ENCODE measurements at places on chromosomes 6 and 20.

DNA sequence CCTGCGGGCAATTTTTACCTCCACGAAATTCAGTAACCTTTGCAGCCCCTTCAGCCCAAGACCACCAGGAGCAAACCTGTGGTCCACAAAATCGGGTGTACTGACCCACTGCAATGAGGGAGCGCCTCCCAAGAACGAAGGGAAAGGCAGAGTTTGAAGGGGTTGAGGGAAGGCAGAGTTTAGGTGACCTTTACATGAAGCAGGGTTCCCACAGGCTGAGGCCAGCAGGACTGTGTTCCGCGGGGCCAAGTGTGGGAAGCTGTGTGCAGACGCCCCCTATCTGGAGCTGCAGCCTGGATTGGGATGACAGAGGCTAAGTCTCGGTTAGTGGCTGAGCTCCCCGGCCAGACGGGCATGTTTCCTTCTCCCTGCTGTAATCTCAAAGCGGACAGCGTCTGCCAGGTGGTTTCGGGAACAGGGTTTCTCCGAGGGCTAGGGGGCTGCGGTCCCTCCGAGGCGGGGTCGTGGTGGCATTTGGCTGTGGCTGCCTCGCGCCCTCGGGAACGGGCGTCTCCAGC is 826 bp upstream of the PYGB start:
- no peak for DNase-seq

- DNase-seq = no peak
These were observed 22.1 kb downstream of the NUDT3 start for GRCh38 chr6:34370361-34370760.

- DNase-seq = no peak
These were observed 33.6 kb downstream of the CDH4 start for GRCh38 chr20:61285691-61286090.

- DNase-seq = no peak
These were observed 78.1 kb downstream of the LRFN2 start for GRCh38 chr6:40509086-40509485.

- DNase-seq = no peak
These were observed 46.9 kb upstream of the ENPP5 start for GRCh38 chr6:46217671-46218131.

DNA sequence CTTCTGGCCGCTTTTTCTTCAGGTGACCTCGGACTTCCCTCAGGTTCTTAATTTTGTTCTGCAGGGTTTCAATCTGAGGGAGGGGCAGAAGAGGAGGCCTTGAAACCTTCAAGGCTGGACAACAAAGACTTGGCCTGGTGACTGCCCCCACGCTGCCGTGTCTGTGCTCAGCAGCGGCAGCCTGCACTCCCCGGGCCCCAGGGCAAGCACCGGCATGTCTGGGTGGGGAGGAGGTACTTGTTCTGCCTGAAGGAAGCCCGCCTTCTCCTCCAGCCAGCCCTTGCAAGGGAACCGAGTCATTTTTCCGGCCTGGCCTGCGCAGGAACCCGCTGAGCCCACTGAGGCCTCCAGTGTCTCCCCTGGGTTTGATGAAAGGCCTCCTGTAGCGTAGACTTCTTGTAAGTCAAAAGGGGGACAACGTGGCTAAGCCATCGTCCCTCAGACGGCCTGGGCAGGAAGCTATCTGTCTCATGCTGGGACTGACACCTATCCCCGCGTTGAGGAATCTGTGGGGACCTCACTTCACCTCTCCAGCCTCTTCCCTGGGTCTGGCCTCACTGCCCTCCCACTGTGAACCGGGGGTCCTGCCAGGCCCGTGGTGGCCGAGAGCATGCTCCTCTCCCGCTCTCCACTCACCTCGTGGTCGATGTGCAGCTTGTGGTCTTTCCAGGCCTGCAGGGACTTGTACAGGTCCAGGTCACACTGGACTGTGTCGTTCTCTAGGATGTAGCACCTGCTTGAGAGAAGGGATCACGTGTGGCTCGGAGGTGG is 119.9 kb downstream of the SULF2 start:
- DNase-seq = no peak

DNA sequence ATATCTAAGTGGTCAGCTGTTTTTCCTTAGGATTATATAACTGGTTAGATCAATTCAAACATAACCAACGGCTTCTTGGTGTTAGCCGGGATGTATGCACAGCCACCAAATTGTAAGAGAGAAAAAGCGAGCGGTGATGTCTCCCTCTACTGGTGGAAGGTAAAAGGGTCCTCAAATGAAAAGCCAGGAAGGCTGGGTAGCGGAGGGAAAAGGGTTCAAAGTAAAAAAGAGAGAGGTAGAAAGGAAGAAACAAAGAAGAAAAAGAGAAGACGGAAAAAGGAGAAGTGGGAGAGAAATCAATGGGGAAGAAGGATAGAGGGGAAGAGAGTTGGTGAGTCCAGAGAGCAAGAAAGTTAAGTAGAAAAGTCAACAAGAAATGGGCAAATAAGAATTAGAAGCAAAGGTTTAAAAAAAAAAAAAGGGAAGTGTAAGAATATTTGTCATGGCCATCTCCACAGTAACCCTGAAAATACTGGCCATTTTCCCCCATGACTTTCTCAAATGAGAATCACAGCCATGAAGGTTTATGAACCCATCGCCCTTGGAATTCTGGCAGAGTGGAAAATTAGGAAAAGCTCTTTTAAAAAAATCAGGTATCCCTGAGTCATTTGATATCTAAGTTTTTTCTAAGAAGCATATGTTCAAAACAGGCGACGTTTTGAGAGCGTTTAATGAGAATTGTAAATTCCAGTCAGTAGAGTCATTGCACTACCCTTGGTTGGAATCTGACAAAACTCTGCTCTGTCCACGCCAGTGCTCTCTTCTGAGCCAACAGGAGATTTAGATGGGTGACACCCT is 155.6 kb upstream of the SNX9 start:
- DNase-seq = peak; percentile 70

DNA sequence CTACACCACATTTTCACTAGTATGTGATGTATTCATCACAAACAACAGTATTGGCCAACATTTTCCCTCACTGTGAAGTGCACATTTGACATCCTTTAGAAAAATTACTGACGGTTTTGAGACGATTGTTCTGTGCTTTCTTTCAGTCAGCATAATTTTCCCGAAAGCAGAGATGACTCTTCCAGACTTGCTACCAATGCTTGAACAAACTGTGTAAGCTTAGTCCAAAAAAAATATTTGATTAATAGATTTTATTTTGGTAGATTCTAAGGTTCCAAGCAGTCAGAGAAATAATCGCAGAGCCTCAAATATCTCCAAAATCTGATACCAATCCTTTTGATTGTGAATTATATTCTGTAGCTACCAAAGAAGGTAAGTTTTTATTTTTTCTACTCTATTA is 151.1 kb upstream of the ESR1 start:
- no peak for DNase-seq

GRCh38 chr6:165222315-165223025 is 86.9 kb downstream of the C6orf118 start:
- DNase-seq = no peak

GRCh38 chr6:363909-364308 is 27.6 kb upstream of the IRF4 start:
- no peak for DNase-seq

GRCh38 chr20:17684077-17684888 is 2.2 kb upstream of the RRBP1 start:
- no peak for DNase-seq

DNA sequence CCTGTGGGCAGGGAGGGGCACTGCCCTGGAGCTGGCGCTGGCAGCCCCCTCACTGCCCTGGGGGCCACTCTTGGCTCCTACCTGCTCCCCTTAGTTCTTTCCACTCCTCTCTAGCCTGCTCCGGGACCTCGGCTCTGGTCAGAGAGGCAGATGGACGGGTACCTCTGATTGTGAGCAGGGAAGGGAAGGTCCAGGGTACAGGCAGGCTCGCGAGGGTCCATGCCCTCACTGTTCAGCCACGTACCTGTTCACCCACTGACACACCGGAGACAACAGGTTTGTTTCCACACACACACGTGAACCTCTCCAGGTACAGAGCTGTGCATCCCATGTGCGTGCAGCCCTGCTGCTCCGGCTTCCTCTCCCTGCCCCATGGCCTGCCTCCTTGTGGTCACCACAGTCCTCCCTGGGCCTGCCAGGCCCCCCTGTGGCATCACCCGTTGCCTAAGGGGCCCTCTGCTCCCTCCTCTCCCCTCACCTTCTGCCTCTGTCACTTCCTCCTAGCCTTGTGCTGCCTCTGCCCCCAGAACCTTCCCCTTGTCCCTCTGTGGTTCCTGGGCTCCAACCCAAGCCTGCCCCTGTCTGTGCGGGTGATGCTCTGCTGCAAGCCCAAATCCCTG is 2.3 kb downstream of the EMILIN3 start:
- no peak for DNase-seq

DNA sequence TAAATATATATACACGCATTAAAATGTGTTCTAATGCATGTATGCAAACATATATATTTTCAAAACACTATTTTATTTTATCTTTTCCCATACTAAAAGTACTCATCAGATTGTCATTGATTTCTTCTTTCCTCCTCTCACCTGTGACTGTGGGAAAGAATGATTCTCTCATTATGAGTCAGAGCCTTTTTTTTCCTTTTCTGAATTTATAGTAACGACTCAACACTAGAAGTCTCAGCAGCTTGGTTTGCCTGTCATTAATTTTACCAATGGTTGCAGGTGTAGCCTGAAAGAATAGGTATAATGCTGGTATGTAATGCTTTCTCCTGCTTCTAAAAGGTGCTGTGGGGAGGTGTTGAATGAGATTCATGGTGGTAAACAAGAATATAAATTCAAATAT is 328.7 kb downstream of the UTRN start:
- DNase-seq = no peak

GRCh38 chr6:17865243-17865642 is 122.2 kb downstream of the KIF13A start:
- no peak for DNase-seq

- DNase-seq = no peak
These were observed 211.9 kb upstream of the CNR1 start for GRCh38 chr6:88377976-88378568.

Measured in NCI-H446 (cell line).